ENCODE measurements at places on chromosomes 6 and 20.

- DNase-seq, result peak; percentile 48
These were observed 955.6 kb downstream of the TBC1D32 start for GRCh38 chr6:120378582-120379220.

- DNase-seq, result no peak
These were observed 32.6 kb upstream of the APCDD1L start for GRCh38 chr20:58547623-58548475.

GRCh38 chr6:130604841-130605399, 222.3 kb upstream of the SMLR1 start:
- DNase-seq, result no peak

DNA sequence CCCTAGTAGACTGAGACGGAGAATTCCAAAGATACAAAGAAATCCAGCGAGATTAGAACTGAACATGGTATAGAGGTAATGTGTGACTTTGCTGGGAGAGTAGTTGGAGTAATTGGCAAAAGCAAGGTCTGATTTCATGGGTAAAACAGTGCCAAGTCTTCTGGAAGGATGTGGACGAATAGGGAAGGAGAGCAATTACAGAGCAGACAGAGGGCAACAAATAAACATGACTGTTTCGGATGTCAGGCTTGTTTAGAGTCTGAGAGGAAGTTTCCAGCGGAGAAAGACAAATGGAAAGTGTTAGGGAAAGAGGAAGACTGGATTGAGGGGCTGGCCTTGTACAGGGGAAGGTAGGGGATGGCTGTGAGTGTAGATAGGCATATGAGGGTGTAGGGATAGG, 282.2 kb upstream of the PRND start:
- DNase-seq, result peak; percentile 75

DNA sequence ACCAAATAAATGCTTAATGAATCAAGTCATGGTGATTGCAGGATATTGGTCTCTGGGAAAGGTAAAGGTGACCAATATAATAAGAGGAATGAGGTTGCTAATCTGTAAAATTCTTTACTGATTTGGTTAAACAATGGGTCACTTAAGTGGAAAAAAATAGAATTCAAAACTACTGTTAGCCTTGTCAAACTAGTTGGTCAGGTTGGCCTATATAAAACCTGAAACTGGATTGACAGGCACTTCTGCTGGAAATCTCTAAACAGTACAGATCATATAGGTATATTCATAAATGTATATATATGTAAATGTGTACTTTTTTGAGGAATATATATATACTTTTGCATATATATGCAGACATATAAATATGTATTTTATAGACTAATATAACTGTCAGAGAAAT, 19.7 kb downstream of the PLCB4 start:
- no peak for DNase-seq

DNA sequence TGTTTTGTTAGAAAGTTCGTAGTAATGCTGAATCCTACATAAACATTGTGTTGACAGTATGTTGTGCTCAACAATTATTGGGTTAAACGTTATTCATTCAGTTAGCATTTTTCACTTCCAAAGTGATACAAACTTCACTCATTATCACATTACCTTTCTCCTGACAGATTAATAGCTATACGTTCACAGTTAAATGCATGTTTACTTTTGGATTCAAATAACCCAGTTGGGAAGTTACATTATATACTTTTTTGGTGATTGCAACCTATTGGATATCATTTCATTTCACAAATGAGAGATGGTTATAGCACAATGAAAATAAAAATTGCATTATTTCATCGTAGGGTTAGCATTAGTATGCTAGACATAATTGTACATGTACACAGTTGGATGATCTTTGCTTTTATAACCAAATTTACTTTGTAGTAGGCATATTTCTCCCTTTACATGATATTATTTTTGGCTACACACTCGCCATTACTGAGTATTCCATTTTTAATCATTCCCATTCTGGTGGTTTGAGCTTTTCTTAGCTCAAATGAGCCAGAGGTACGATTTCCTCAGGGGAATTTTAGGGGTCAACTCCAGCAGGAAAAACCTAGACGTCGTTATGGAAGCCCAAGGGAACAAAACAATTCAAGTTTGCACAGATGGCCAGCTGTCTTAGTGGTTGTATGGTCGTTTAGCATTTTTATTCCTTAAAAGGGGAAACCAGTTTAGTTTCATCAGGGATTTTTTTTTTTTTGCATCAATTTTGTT, 2.1 kb upstream of the HIVEP1 start:
- peak; percentile 20 for DNase-seq

DNA sequence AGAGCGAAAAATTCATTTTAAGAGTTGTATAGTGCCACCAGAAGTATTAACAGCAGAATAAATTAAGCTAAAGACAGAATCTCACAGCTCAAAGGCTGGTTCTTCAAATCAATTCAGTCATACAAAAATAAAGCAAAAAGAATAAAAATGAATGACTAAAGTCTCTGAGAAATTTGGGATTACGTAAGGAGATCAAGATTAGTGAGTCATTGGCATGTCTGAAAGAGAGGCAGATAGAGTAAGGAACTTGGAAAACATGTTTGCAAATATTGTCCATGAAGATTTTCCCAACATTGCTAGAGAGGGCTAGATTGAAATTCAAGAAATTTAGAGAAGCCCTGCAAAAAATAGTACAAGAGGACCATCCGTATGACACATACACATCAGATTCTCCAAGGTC, 1413.9 kb upstream of the ADGRB3 start:
- DNase-seq, result peak; percentile 11

- DNase-seq, result peak; percentile 9
These were observed 105.0 kb downstream of the OLIG3 start for GRCh38 chr6:137389150-137389704.

GRCh38 chr6:33543116-33543515, 37.0 kb downstream of the BAK1 start:
- DNase-seq, result no peak

DNA sequence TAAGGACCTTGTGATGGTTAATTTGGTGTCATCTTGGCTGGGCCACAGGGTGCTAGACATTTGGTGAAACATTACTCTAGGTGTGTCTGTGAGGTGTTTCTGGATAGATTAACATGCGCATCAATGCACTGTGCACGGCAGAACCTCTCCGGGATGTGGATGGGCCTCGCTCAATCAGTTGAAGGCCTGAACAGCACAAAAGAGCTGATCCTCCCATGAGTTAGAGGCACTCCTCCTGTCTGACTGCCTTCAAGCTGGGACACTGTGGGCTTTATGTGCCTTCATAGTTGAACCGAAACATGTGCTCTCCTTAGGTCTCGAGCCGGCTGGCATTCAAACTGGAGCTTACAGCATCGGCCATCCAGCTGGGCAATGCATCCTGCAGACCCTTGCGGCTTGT, 88.8 kb downstream of the HUS1B start:
- no peak for DNase-seq

GRCh38 chr6:85236636-85237035, 213.2 kb upstream of the NT5E start:
- DNase-seq, result no peak

DNA sequence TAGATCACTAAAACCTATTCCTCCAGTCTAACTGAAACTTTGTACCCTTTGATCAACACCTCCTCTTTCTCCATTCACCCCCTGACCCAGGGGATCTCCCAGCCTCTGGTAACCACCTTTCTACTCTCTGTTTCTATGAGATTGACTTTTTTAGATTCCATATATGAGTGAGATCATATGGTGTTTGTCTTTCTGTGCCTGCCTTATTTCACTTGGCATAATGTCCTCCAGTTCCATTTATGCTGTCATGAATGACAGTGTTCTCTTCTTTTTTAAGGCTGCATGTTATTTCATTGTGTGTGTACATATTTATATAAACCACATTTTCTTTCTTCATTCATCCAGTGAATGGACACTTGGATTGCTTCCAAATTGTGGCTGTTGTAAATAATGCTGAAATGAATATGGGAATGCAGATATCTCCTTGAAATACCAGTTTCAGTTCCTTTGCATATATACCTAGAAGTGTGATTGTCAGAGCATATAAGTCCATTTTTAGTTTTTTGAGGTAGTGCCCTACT, 57.7 kb downstream of the DHX35 start:
- DNase-seq, result no peak

- peak; percentile 55 for DNase-seq
These were observed 36.1 kb downstream of the SERAC1 start for GRCh38 chr6:158131926-158132325.

GRCh38 chr6:28315628-28316027, 20.3 kb downstream of the ZSCAN31 start:
- DNase-seq, result peak; percentile 48

- DNase-seq, result no peak
These were observed 235.0 kb upstream of the GMDS start for GRCh38 chr6:2480267-2480966.

- DNase-seq, result no peak
These were observed 16.2 kb downstream of the HMGN4 start for GRCh38 chr6:26554447-26554696.

- no peak for DNase-seq
These were observed 48.4 kb downstream of the CEP43 start for GRCh38 chr6:167047554-167047953.

- no peak for DNase-seq
These were observed 44.8 kb downstream of the PTPN1 start for GRCh38 chr20:50554694-50555579.

GRCh38 chr6:39590871-39591393, 134.3 kb downstream of the KIF6 start:
- DNase-seq, result no peak

DNA sequence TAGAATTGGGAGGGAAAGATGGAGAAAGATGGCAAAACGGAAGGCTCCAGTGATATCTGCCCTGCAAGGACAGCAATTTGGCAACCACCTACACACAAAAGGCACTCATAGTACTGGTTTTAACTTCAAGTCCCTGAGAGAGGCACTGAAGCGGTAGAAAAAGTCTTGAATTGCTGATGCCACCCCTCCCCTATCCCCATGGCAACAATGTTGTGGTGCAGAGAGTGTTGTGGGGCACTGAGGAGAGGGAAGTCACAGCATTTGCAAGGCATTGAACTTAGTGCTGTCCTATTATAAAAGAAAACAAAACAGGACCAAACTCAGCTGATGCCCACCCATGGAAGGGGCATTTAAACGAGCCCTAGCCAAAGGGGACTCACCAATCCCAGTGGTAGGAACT, 343.7 kb downstream of the HAO1 start:
- DNase-seq, result no peak

DNA sequence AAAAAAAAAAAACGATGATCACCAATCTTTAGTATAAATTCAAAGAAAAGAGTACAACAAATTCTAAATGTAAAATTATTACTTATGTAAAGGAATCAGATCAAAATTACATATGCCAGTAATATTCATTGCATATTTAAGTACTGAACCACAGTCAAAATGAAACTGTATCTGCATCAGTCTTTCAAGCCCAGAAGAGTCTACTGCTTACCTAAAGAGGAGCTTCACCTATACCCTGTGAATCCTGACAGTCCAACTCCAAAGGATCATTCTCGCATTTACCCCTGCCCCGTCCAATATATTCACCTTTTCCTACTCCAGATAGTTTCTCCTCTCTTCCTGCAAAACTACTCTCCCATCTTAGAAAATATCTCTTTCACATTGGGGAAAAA, 9.2 kb downstream of the ATG5 start:
- DNase-seq, result no peak

DNA sequence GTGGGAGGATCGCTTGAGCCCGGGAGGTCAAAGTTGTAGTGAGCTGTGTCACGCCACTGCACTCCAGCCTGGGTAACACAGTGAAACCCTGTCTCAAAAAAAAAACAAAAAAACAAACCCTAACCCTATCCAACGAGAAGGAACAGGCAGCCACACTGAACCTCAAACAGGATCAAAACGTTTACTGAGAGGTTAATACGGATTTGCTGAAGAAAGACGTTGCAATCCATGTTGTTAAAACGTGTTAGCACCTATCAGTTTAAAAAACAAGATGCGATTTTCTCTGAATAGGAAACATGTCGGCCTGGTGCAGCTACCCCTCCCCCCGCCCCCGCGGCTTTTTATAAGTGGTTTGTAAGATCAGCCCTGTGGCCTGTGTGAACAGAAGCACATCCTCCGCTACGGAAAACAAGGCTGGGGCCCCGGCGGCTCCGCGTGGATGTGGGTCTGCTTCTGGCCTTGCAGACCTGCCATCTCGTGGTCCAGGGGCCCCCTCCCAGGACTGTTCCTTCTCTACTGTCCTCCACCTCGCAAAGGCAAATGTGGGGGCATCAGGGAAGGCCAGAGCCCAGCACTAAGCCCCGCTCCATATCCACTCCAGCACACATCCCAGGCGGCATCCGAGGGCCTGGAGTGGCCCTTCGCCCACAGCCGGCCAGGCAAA, 11.4 kb downstream of the SLC2A4RG start:
- no peak for DNase-seq

DNA sequence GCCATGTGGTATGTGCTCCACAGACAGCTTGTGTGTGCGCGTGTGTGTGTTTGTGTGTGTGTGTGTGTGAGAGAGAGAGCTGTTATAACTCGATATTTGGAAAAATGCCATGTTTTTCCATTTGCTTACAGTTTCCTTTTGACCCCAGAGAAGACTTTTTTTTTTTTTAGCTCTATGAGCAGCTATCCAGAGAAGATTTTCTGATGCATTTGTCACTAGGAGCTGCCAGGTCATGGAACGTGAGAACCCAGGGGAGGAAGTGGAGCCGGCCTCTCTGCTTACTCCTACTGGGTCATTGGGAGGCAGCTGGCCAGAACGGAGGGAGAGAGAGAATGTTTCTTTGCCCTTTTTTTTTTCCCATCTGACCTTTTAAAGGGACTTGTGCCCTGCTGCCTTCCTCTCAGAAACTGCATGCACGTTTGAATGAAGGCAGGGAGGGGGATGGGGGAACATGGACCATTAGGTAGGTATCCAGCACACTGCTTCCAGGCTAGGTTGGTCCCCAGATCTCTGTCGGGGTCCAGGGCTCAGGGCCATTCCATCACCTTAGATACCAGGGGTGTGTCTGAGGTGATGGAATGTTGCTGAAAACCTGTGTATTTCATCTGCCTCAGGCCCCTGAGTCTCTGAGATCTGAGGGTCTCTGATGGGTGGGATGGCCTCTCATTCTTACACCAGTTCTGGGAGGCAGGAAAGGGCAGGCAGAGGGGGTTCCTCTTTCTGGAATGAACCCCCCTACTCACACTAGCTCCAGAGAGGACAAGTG, 11.2 kb upstream of the MRPS18A start:
- no peak for DNase-seq

DNA sequence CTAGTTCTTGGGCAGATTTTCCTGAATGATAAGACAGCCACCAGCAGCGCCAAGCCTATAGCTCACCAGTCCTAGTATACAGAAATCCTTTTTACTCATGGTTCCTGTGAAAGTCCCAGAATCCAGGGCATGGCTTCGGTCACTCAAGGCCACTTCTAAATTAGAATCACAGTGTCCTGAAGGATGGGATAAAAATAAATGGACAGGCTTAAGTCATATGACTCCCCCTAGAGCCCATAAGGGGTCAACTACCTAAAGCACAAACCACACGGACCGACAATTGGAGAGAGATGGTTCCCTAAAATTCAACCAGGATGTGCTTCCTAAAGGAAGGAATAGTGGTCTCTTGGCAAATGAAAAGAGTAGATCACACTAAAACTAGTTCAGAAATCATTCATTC, 404.1 kb upstream of the PLCB4 start:
- DNase-seq, result no peak

GRCh38 chr6:95110767-95111166, 466.6 kb upstream of the MANEA start:
- DNase-seq, result no peak

Data from A673 (cell line).